ENCODE measurements at places on chromosomes 3 and 15.
A peak's percentile ranks its signal among the peaks of the same experiment; 100 is the strongest.

DNA sequence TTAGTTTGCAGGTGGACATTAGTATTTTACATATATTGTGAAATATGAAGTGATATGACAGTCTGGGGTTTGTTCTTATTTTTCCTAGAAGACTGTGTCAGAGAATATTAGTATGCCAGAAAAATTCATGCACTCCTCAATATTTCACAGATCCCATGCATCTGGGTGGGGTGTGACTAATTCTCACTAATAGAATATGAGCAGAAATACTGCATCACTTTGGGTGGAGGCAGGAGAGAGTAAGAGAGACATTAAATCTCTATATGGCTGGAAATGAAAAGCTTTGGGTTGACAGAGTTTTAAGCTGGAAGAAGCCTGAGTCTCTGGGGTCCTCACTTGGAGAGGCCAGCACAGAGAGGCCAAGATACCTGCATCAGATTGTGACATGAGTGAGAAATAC lies 101.3 kb upstream of the DPH6 start:
- no peak for DNase-seq

DNA sequence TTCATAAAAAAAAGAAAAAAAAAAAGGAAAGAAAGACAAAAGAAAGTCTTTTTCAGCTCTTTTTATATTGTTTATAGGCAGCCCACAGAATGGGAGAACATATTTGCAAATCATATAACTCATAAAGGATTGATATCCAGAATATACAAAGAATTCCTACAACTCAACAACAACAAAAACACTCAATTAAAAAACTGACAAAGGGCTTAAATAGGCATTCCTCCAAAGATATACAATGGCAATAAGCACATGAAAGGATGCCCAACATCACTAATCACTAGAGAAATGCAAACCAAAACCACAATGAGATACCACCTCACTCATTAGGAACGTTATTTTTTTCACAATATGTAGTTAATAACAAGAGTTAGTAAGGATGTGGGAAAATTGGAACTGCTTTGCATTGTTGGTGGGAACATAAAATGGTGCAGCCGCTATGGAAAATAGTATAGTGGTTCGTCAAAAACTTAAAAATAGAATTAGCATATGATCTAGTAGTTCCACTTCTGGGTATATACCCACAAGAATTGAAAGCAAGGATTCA lies 54.2 kb upstream of the CMTM8 start:
- no peak for DNase-seq

GRCh38 chr15:44194323-44195150 lies 534 bp downstream of the FRMD5 start:
- DNase-seq, result peak; percentile 29

DNA sequence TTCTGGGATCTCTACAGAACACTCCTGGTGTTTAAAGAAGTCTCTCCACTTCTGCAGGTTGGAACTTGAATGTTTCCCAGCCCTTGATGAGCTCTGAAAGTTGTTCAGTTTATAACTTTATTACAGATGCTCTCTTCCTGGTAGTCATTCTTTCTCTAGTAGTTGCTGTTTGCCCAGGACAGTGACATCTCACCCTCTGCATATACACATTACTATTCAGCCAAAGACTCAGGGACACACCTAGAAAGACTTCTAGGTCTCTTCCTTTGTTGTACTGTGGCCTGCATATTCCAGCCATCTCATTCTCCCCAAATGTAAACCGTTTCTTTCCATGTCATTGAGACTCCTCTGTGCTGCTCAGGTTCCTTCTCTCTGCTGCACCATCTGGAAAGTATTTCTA lies 76.7 kb downstream of the MITF start:
- no peak for DNase-seq

GRCh38 chr15:25640381-25640780 lies 201.6 kb upstream of the UBE3A start:
- DNase-seq, result no peak

GRCh38 chr3:148149556-148149955 lies 548.1 kb upstream of the AGTR1 start:
- DNase-seq, result no peak

- no peak for DNase-seq
Observed at GRCh38 chr3:99780749-99781148, 36.9 kb upstream of the CMSS1 start.

DNA sequence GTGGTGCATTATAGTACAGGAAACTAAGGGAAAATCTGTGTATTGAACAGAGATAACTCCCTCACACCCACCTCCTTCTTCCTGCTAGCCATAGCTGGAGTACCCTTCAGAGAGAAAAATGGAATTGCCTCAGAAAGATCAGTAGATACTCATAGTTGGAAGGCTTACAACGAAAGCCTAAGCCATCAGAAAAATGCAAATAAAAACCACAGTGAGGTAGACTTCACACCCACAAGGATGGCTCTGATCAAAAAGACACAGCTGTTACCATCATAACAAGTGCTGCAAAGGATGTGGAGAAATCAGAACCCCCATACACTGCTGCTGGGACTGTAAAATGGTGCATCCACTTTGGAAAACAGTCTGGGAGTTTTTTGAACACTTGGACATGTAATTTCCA lies 7.4 kb upstream of the DLG1 start:
- DNase-seq, result no peak

Measured in stimulated activated CD4-positive, alpha-beta T cell treated with anti-CD3 and anti-CD28 coated beads, Interleukin-4, amount 100 ng/mL, for 48 hours (primary cell).